ENCODE measurements at places on chromosomes 7 and 10.

DNA sequence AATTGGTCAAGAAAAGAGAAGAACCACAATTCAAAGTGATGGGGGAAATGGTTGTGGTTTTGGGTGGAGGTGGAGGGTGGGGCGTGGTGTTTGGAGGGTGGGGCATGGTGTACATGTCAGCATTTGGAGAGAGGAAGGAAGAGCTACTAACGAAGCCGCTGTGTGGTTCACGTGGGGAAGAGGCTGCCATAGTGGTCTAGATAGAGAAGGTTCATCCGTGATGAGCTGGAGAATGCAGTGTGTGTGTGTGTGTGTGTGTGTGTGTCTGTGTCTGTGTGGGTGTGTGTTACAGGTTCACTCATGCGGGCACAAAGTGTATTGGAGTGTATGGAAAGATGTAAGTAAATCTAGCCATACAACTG lies 6.1 kb upstream of the VCL start:
- DNase-seq = peak; percentile 68

DNA sequence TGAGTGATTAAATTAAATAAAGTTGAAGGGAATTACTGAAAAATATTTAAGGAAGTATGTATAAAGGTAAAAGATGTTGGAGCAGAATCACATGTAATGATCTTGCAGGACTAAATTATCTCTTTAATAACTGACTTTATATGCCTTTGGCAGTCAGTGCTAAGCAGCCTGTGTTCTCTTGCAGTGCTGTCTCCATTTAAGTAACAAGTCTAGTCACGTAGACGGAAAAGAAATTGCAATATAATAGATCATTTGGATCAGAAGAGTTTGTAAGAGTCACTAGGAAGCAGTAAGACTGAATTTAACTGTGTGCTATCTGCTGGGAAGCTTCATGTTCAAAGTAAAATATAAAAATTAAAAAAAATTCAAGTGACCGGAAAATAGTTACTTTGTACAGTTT lies 21.4 kb downstream of the BZW2 start:
- no peak for DNase-seq

DNA sequence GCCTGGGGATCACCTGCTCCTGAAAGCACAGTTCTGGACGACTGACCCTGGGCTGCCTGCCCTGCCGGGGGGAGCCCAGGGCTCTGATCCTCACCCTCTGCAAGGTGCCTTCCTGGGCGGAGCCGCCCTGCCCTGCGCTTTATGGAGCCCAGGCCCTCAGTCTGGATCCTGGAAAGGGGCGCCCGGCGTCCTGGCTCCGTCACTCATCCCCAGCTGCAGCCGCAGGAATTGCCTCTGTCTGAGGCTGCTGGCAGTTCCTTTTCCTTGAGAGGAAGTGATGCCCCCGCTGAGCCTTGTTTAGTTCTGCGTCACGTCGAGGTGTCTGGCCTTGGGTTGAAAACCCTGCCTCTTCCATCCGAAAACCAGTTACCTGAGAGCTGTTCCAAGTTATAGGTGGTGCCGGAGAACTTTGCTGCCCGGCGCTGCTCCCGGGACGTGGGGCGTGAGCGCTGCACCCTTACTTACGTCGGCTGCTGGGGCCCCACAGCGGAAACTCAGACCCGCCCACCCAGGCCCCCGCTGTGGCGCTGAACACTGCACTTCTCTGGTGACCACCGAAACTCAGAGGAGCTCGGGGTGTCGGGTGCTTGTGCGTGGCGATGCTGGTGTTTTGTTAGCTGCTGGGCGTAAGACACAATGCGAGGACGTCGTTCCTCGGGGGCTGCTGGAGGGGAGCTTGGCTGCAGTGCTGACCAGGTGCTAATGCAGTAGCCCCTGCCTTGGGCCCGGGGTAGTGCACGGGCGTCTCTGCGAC lies 5.4 kb downstream of the MAFK start:
- DNase-seq = no peak

- DNase-seq = peak; percentile 74
These were observed 163.8 kb downstream of the GRK5 start for GRCh38 chr10:119370972-119371703.

GRCh38 chr7:154744256-154744860 lies 258.6 kb downstream of the PAXIP1 start:
- no peak for DNase-seq

GRCh38 chr7:37074370-37074769 lies 350.1 kb upstream of the AOAH start:
- no peak for DNase-seq

DNA sequence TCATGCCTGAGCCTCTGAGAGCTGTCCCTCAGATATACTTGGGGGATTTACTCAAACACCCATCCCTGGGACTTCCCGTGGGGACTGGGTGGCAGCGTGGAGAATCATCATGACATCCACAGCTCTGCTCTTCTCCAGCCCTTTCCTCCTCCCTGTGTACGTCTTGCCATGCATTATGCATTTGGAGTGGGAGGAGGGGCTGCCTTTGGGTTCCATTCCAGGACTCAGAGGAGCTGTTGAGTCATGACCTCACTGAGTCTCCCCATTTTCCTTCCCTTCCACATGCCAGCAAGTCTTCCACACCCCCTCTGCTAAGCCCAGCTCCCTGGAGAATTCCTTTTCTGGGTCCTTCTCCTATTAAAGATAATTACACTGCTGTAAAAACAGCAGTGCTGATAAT lies 480.7 kb downstream of the SORCS3 start:
- DNase-seq = no peak

DNA sequence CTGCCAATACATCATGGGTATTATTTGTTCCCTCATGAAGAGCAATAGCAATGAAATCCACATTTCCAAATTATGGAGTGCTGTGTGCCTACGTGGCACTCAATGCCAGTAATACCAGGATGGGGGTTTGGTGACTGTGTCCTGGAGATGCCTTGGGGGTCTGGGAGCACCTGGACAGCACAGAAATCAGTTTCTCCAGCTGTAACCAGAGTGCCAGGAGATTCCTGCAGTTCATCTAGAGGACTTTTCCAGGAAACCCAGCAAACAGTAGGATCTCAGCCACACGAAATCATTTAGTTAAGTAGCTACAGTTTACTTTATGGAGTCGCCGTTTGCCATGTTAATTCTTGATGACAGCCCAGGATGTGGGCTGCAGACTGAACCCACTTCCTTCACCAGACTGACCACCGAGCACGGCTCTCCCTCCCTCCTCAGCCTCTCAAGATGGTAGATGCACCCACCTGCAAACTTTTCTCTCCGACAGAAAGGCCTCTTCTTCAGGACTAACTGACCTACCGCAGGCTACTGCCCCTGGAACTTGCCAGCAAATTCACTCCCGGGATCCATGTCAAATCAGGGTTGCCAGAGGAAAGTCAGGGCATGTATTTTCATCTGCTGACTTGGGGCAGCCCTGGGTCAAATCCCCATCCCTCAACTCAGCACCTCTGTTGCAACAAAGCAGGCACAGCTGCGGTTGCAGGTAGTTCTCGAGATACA lies 30.3 kb downstream of the MKI67 start:
- DNase-seq = no peak

DNA sequence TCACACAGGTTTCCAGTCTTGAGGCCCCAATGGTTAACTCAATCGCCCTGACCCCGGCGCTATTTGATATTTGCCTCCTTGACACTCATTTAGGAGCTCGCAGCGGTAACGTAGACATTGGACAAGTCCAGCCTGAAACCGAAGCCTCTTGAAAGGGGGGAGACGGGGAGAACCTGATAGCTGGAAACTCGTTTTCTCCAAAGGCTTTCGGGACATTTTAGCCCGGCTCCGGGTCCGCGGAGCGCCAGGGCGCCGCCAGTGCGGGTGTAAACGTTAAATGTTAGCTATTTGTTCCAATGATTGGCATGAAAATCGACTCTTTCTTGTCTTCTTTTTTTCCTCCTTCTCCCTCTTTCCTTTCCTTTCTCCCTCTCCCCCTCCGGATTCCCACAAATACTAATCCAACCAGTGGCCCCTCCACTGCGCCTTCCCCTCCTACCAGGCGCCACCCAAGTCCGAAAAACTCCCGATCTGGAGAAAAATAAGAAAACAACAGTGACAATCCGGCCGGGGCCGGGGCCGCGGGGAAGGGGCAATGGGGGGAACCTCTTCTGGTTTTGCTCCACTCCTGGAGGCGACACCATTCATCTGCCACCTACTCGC lies 17.2 kb upstream of the GATA3 start:
- DNase-seq = no peak

GRCh38 chr7:26949319-26949718 lies 84.9 kb upstream of the SKAP2 start:
- DNase-seq = no peak

DNA sequence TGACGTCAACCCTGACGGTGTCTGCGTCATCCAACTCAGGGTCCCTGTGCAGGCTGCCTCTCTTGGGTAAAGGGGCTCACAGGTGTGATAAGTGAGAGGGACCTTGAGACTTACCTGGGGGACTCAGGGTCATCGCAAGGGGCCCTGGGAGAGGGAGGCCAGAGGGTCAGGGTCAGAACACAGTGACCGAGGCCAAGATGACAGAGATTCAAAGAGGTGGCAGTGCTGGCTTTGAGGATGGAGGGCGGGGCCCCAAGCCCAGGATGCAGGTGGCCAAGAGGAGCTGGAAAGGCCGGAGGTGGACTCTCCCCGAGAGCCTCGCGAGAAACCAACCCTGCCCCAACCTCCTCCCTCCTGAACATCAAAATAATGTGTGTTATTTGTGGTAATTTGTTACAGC lies 165.2 kb upstream of the PPP2R2D start:
- peak; percentile 39 for DNase-seq

- DNase-seq = no peak
These were observed 127.6 kb upstream of the SLC26A5 start for GRCh38 chr7:103573479-103574058.

GRCh38 chr7:134692344-134692705 lies 45.7 kb downstream of the BPGM start:
- DNase-seq = no peak

- DNase-seq = no peak
These were observed 21.6 kb downstream of the GPR26 start for GRCh38 chr10:123687758-123688157.

- DNase-seq = no peak
These were observed 206.0 kb downstream of the ZMYND11 start for GRCh38 chr10:341081-341740.

DNA sequence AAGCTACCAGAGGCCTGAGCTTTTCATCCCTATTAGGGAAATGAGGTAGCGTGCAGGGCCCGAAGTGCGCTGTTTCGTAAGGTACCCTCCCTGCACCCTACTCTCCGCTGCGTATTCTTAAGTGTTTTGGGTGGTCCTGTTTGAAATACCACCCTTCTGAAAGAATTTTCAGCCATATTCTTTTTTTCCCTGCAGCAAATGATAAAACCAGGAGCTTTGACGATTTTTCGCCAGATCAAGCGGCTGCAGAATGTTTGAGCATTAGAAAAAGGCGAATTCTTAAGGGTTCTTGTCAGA lies 1.2 kb downstream of the RSBN1L start:
- no peak for DNase-seq

- DNase-seq = no peak
These were observed 11.1 kb downstream of the PTPN12 start for GRCh38 chr7:77548206-77548605.

GRCh38 chr10:95742485-95742884 lies 13.5 kb upstream of the ENTPD1 start:
- DNase-seq = peak; percentile 54

DNA sequence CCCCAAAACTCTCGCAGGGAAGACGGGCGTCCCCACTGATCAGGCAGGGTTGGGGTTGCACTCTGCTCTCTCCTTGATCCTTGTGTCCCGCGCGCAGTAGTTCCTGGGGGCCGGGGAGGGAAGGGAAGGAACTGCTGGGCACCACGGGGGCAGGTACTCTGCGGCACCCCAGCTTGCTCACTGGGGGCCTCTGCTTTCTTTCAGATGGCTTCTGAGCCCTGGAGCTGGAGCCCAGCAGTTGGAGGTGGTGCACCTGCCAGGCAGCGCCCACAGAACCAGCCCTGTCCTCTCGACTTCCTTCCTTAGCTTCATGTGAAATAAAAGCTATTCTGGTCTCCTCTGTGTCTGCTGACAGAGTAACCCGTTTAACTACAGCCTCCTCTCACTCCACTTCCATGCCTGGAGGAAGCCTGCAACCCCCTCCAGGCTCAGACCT lies 12.2 kb downstream of the PLAC9 start:
- DNase-seq = peak; percentile 60

GRCh38 chr10:69057261-69057950 lies 30.5 kb upstream of the SRGN start:
- DNase-seq = peak; percentile 80

GRCh38 chr7:7861211-7861633 lies 107.4 kb upstream of the GLCCI1 start:
- DNase-seq = no peak

GRCh38 chr10:43082087-43082486 lies 5.2 kb downstream of the RET start:
- DNase-seq = no peak

DNA sequence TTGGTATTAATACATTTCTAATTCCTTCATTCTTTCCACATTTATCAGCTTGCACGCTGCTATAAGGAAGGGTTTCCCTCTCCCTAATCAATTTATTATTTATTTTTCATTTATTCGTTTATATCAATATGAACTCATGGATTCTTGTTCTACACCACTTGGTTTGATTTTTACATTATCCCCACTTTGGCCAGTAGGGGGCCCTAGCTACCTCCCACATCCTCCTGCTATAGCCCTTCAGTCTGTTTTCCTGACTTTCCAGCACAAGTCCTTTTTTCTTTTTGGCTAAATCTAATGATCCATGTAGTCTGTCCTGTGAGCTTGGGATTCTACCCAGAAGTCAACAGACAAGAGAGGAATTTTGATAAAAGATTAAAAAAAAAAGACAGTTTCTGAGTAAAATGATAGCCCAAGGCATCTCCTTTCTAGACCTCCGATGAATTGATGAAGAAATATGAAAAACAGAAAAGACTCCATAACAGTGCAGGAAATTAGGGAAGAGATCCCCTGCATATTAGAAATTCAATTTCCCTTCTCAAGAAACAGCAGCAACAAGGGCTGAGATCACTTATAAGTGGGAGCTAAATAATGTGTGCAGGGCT lies 47.7 kb downstream of the LYZL2 start:
- no peak for DNase-seq

GRCh38 chr10:102975483-102976379 lies 57.6 kb downstream of the CNNM2 start:
- DNase-seq = no peak

DNA sequence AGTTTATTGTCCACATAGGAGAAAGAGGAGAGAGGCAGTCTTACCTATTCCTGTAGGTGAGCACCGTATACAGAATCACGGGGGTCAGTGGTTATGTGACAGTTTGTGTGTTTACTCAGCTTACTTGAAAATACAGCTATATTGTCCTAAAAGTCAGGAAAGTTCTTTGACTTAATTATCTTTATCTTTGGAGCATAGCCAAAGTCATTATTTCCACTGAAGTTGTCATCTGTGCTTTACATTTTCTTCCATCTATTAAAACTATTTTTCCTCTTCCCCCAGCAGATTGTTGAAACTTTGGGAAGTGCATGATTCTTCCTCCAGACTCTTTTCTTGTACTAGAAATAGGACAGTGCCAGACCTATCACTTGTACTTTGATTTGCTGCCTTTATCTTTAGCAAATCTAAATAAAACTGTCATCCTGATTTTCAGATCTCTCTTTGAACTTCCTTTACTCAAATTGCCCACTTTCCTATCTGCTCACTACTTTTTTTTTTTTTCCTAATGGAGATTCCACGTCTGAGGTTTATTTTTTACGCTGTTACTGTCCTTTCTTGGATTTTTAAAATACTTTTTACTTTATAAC lies 58.3 kb downstream of the TAF3 start:
- no peak for DNase-seq

- no peak for DNase-seq
These were observed 16.0 kb upstream of the PRSS1 start for GRCh38 chr7:142733271-142733670.
